ENCODE measurements at places on chromosomes 16 and 17.

GRCh38 chr16:68236137-68236825, 354 bp upstream of the ESRP2 start:
- no peak for DNase-seq

DNA sequence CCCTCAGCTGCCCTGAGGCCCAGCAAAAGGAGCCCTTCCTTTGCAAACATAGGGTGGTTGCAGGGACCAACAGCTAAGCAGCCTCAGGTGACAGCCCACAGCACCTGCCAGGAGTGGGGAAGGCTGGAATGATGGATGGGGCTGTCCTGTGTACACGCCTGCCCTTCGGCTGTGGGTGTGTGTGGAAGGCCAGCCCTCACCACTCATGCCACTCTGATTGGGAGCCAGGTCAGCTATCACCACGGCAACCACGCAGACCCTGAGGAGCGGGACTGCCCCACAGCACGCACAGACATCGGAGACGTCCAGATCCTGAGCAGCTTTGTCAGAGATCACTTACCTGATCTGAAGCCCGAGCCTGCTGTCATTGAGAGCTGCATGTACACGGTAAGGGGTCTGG, 11.9 kb downstream of the PIPOX start:
- DNase-seq, result no peak

- DNase-seq, result no peak
These were observed 106.5 kb downstream of the COPRS start for GRCh38 chr17:31752584-31752983.

- peak; percentile 39 for DNase-seq
These were observed 857 bp downstream of the GOT2 start for GRCh38 chr16:58733248-58733670.

Measured in GM03348 (cell line).